ENCODE measurements at places on chromosomes 4 and X.

DNA sequence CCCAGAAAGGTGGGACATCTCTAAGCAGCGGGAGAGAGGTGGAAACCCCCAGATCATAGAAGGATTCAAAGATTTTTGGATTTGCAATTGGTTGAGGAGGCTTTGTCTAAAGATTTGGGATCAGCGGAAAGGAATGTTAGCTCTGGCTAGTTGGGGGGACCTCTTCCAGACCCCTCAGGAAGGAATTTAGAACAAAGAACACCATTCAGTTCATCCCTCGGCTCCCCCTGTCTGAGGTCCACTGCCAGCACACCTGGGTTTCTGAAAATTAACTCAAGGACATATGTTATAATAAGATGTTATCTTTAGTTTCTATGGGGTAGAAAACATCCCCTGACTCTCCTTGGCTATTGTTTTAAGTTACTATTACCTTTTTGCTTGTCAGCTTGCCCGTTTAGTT is 163.6 kb downstream of the CEP135 start:
- DNase-seq, result no peak

DNA sequence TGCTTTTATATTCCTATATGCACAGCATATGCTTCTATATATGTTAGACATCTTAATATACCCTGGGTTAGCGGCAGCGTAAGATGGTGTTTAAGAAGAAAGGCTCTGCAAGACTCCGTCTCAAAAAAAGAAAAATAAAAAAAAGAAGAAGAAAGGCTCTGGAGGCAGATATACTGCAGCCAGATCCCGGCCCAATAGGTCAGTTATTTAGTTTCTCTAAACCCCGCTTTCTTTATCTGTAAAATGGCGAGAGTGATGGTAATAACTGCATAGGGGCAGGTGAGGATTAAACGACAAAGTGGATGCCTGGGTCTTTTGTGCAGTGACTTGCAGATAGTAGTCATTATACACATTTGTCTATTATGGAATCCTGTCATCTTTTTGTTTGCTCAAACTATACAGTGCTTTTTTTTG is 115.2 kb downstream of the NAA11 start:
- DNase-seq, result no peak

DNA sequence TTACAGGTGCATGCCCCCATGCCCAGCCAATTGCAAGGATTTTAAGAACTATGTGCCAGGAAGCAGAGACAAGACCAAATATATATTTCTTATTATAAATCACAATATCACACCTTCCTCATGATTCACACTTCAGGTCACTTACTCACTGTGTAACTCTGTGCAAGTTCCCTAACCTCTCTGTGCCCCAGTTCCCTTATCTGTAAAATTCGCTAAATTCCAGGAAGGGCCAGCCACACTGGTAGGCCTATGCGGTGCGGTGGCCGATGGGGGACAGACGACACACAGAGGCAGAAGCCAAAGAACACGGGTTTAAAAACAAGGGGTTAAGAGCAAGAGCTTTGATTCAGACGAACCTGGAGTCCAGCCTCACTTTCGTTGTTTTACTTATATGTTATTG is 2.8 kb downstream of the TRIM2 start:
- no peak for DNase-seq

DNA sequence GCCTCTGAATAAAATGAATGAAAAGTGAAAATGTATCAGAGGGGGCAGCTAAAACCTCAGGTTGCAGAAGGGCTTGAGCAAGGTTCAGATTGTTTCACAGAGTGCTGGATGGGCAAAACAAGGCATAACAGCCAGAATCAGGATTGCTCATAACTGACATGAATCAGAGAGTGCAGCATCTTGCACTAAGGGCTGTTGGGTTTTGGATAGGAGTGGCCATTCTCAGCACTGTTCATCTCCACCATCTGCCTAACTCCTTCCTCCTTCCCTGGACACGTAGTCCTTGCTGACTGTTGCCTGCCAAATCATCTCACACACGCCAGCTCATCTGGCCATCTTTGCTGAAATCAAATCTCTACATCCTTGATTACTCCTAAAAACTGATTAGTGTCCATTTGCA is 75.3 kb upstream of the C1QTNF7 start:
- no peak for DNase-seq
